Activated naive CD8-positive, alpha-beta T cell treated with anti-CD3 and anti-CD28 coated beads for 36 hours (primary cell): ENCODE measurements at places on chromosomes 16 and 17.

DNA sequence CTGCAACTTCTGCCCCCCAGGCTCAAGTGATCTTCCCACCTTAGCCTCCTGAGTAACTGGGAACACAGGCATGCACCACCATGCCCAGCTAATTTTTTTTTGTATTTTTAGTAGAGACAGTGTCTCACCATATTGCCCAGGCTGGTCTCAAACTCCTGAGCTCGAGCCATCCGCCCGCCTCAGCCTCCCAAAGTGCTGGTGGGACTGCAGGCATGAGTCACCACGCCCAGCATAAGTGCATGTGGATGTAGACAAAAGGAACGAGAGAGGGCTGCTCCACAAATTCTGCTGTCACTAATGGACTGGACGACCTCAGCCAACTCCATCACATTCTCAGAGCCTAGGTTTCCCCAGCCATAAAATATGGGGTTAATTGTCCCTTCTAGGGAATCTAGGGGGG lies 7.7 kb upstream of the SP2 start:
- no peaks in the 10 kb centered on the region for H3K27me3 ChIP-seq
- peaks cover 2% of the 10 kb centered on the region for H3K36me3 ChIP-seq
- no peak overlapping the region for H3K4me3 ChIP-seq
- H3K4me1 ChIP-seq: peaks cover 24% of the 10 kb centered on the region
- no peak for DNase-seq

DNA sequence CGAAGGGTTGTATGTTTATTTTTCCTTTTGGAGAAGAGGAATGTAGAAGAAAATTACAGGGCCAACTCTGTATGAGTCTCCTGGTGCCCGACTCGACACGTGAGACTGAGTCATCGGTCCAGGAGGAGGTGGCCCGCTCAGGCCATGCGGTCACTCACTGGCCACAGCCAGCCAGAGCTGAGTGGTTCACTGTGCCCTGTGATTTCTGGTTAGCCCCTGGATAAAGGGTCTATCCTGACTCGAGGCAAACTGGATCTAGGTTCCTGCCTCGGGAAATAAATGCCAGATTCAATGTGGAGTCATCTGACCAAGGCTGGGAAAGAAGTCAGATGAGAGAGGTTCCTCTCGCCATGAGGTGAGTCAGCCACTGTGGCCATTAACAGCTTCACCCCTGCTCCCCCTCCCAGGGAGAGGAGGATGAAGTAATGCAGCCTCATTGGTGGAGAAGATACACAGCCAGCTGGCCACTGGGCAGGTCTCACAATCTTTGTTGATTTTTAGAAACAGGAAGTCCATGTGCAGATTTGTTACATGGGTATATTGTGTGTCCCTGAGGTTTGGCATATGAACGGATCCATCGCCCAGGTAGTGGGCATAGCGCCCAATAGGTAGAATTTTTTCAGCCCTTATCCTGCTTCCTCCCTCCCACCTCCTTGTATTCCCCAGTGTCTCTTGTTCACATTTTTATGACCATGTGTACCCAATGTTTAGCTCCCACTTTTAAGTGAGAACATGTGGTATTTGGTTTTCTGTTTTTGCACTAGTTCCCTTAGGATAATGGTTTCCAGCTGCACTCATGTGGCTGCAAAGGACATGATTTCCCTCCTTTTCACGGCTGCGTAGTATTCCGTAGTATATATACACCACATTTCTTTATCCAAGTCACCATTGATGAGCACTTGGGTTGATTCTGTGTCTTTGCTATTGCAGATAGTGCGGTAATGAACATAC lies 21.7 kb upstream of the USP36 start:
- H3K4me1 ChIP-seq: peaks cover 3% of the 10 kb centered on the region
- no peaks in the 10 kb centered on the region for H3K36me3 ChIP-seq
- H3K4me3 ChIP-seq: no peak overlapping the region
- no peaks in the 10 kb centered on the region for H3K27me3 ChIP-seq
- no peak for DNase-seq
- H3K27ac ChIP-seq: no peak overlapping the region

- H3K36me3 ChIP-seq: no peaks in the 10 kb centered on the region
- peak overlapping the region; percentile 42 for H3K4me3 ChIP-seq
- DNase-seq: peak; percentile 16
- H3K27me3 ChIP-seq: peaks cover 4% of the 10 kb centered on the region
- H3K27ac ChIP-seq: no peak overlapping the region
Observed at GRCh38 chr17:6496116-6496481, 51.8 kb downstream of the PIMREG start.

- DNase-seq: no peak
- H3K27ac ChIP-seq: peak overlapping the region; percentile 96
- peak overlapping the region; percentile 79 for H3K4me3 ChIP-seq
- H3K27me3 ChIP-seq: no peaks in the 10 kb centered on the region
- peaks cover 32% of the 10 kb centered on the region for H3K36me3 ChIP-seq
Observed at GRCh38 chr17:5077781-5078105, 524 bp upstream of the ZFP3 start.

GRCh38 chr16:3983081-3983520 lies 102.6 kb upstream of the CREBBP start:
- peaks cover 4% of the 10 kb centered on the region for H3K4me1 ChIP-seq
- H3K27ac ChIP-seq: peak overlapping the region; percentile 61
- DNase-seq: peak; percentile 52
- H3K36me3 ChIP-seq: no peaks in the 10 kb centered on the region

GRCh38 chr17:47423406-47424295 lies 99.9 kb downstream of the EFCAB13 start:
- peak overlapping the region; percentile 55 for H3K4me3 ChIP-seq
- peaks cover 28% of the 10 kb centered on the region for H3K36me3 ChIP-seq
- peak; percentile 15 for DNase-seq
- peaks cover 21% of the 10 kb centered on the region for H3K27me3 ChIP-seq

DNA sequence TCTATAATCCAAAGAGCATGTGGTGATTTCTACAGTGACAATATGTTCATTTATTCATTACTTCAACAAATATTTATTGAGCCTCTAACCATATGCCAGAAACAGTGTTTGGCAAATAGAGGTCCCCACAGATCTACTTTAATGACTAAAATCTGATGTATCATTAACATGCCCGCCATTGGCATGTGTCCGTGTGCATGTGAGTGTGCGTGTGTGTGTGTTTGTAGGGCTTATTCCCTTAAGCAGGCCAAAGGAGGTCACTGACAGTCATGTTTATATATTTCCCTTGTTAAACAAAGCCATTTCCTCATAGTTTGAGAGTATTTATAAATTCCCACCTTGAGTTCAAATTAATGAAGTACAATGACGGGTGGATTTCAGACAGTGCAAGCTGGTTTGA lies 174.4 kb upstream of the IRX6 start:
- H3K4me1 ChIP-seq: no peaks in the 10 kb centered on the region
- no peak overlapping the region for H3K27ac ChIP-seq
- H3K4me3 ChIP-seq: no peak overlapping the region
- no peak for DNase-seq
- no peaks in the 10 kb centered on the region for H3K36me3 ChIP-seq

DNA sequence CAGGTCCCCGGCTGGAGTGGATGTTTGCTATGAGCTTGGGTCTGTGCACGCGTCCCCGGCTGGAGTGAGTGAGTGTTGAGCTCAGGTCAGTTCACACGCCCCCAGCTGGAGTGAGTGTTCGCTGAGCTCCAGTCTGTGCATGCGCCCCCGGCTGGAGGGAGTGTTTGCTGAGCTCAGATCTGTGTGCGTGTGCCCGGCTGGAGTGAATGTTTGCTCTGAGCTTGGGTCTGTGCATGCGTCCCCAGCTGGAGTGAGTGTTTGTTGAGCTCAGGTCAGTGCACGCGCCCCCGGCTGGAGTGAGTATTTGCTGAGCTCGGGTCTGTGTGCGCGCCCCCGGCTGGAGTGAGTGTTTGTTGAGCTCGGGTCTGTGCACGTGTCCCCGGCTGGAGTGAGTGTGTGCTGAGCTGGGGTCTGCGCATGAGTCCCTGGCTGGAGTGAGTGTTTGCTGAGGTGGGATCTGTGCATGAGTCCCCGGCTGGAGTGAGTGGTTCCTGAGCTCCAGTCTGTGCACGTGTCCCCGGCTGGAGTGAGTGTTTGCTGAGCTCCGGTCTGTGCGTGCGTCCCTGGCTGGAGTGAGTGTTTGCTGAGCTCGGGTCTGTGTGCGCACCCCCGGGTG lies 284.2 kb downstream of the SNX29 start:
- no peaks in the 10 kb centered on the region for H3K4me1 ChIP-seq
- H3K27me3 ChIP-seq: no peaks in the 10 kb centered on the region
- H3K36me3 ChIP-seq: no peaks in the 10 kb centered on the region
- no peak overlapping the region for H3K4me3 ChIP-seq
- H3K27ac ChIP-seq: no peak overlapping the region
- no peak for DNase-seq

GRCh38 chr17:4987767-4988567 lies 492 bp upstream of the CAMTA2 start:
- peaks cover 2% of the 10 kb centered on the region for H3K36me3 ChIP-seq
- H3K4me3 ChIP-seq: peak overlapping the region; percentile 94
- H3K27ac ChIP-seq: peak overlapping the region; percentile 91
- no peak for DNase-seq
- H3K27me3 ChIP-seq: no peaks in the 10 kb centered on the region
- H3K4me1 ChIP-seq: peaks cover 29% of the 10 kb centered on the region

DNA sequence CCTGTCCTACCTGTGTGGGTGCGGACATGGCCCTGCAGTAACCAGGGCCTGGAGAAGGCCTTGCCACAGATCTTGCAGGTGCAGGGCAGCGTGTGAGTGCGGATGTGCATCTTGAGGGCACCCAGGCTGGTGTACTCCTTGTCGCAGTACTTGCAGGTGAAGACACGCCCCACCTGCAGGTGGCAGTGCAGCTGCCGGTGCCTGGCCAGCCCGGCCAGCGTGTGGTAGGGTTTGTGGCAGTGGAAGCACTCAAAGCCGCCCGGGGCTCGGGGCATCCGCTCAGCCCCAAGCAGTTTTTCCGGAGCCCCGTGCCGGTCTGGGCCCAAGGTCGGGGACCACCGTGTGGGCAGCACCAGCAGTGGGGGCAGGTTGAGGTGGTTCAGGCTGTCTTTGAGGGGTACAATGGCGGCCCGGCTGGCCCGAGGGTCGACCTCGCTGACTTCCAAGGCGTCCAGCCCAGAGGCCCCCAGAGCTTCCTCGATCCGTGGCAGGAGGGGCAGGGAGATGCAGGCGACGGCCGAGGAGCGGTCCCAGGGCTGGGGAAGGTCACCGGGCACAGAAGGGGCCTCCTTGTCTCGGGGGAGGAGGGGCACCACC lies 5.1 kb downstream of the SNAI3 start:
- no peaks in the 10 kb centered on the region for H3K36me3 ChIP-seq
- H3K4me3 ChIP-seq: peak overlapping the region; percentile 62
- peaks cover 33% of the 10 kb centered on the region for H3K4me1 ChIP-seq
- H3K27me3 ChIP-seq: no peaks in the 10 kb centered on the region
- DNase-seq: peak; percentile 69
- H3K27ac ChIP-seq: peak overlapping the region; percentile 94

DNA sequence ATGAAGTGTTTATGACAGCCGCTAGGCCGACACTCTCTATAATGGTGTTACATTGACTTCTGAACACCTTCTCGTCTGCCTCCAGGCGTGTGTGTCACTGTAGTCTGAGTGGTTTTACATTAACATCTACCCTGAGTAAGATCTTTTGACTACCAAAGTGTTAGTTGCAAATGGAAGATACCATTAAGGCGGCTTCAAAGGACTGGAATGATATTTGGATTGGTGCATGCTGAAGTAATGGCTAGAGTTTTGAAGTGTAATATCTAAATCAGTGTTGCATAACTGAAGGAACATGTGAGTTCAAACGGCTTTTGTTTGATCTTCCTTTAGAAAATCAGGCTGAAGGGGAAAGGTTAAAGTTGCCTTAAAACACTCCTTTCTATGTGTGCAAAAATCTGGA lies 52.2 kb downstream of the BCAS3 start:
- H3K36me3 ChIP-seq: no peaks in the 10 kb centered on the region
- no peaks in the 10 kb centered on the region for H3K27me3 ChIP-seq
- H3K27ac ChIP-seq: no peak overlapping the region
- H3K4me1 ChIP-seq: peaks cover 7% of the 10 kb centered on the region

GRCh38 chr16:74723256-74723655 lies 22.6 kb upstream of the MLKL start:
- no peak overlapping the region for H3K4me3 ChIP-seq
- no peaks in the 10 kb centered on the region for H3K27me3 ChIP-seq
- DNase-seq: no peak
- no peaks in the 10 kb centered on the region for H3K4me1 ChIP-seq

DNA sequence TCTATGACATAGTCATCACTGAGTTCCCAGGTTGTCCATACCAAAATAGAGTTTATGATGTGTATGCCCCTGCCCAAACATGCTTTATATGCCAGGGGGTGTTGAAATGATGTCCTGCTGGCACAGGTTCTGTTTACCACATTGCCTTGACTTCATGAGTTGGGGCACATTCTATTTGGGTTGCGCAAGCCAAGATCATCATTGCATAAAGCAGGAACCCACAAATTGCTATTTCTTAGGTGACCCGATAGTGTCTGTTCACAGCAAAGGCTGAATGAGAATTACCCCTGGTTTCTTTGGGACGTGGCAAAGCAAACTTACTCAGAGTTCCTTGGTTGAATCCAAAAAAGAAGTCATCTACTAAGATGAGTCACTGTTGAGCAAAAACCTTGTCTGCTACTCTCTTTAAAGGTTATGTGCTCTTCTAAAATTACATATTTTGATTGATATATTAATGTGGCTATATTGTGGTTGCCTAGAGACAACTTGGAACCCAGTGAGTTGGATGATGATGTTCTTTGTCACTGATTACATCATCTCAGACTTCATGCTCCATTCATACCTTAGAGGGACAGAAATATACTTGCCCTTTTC lies 912.6 kb upstream of the SOX9 start:
- H3K36me3 ChIP-seq: no peaks in the 10 kb centered on the region
- no peaks in the 10 kb centered on the region for H3K27me3 ChIP-seq
- no peaks in the 10 kb centered on the region for H3K4me1 ChIP-seq
- H3K27ac ChIP-seq: no peak overlapping the region

- peaks cover 23% of the 10 kb centered on the region for H3K27me3 ChIP-seq
- H3K36me3 ChIP-seq: no peaks in the 10 kb centered on the region
- H3K4me3 ChIP-seq: no peak overlapping the region
- H3K4me1 ChIP-seq: no peaks in the 10 kb centered on the region
- no peak overlapping the region for H3K27ac ChIP-seq
Observed at GRCh38 chr16:49350265-49351095, 23.1 kb upstream of the C16orf78 start.

GRCh38 chr17:71438631-71439146 lies 682.1 kb upstream of the SOX9 start:
- no peak for DNase-seq
- no peak overlapping the region for H3K4me3 ChIP-seq
- no peak overlapping the region for H3K27ac ChIP-seq
- H3K4me1 ChIP-seq: no peaks in the 10 kb centered on the region

GRCh38 chr17:38877130-38877851 lies 7.4 kb downstream of the LASP1 start:
- H3K36me3 ChIP-seq: peaks cover 48% of the 10 kb centered on the region
- no peaks in the 10 kb centered on the region for H3K27me3 ChIP-seq
- H3K4me1 ChIP-seq: peaks cover 93% of the 10 kb centered on the region
- peak; percentile 56 for DNase-seq

GRCh38 chr17:59858167-59858816 lies 34.5 kb downstream of the TUBD1 start:
- H3K4me3 ChIP-seq: no peak overlapping the region
- no peak for DNase-seq
- H3K27me3 ChIP-seq: no peaks in the 10 kb centered on the region
- peaks cover 9% of the 10 kb centered on the region for H3K36me3 ChIP-seq
- H3K27ac ChIP-seq: peak overlapping the region; percentile 59
- peaks cover 25% of the 10 kb centered on the region for H3K4me1 ChIP-seq

GRCh38 chr16:27671410-27671809 lies 121.5 kb downstream of the KATNIP start:
- no peak overlapping the region for H3K27ac ChIP-seq
- H3K27me3 ChIP-seq: no peaks in the 10 kb centered on the region
- H3K36me3 ChIP-seq: peaks cover 14% of the 10 kb centered on the region
- no peaks in the 10 kb centered on the region for H3K4me1 ChIP-seq
- H3K4me3 ChIP-seq: no peak overlapping the region

GRCh38 chr17:34382621-34383124 lies 19.6 kb upstream of the CCL1 start:
- no peak overlapping the region for H3K27ac ChIP-seq
- peak; percentile 58 for DNase-seq
- no peak overlapping the region for H3K4me3 ChIP-seq
